T-helper 2 cell (primary cell): ENCODE measurements at places on chromosomes 6 and 20.

DNA sequence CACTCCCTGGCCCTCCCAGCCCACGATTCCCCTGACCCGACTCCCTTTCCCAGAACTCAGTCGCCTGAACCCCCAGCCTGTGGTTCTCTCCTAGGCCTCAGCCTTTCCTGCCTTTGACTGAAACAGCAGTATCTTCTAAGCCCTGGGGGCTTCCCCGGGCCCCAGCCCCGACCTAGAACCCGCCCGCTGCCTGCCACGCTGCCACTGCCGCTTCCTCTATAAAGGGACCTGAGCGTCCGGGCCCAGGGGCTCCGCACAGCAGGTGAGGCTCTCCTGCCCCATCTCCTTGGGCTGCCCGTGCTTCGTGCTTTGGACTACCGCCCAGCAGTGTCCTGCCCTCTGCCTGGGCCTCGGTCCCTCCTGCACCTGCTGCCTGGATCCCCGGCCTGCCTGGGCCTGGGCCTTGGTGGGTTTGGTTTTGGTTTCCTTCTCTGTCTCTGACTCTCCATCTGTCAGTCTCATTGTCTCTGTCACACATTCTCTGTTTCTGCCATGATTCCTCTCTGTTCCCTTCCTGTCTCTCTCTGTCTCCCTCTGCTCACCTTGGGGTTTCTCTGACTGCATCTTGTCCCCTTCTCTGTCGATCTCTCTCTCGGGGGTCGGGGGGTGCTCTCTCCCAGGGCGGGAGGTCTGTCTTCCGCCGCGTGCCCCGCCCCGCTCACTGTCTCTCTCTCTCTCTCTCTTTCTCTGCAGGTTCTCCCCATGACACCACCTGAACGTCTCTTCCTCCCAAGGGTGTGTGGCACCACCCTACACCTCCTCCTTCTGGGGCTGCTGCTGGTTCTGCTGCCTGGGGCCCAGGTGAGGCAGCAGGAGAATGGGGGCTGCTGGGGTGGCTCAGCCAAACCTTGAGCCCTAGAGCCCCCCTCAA lies at the start of gene LTA:
TSS of gene LTA (plus strand) at position 249 of the 871 bp plus-strand sequence. CDS start at position 703, 454 bp downstream.
- DNase-seq = peak; percentile 76

- DNase-seq = no peak
Observed at GRCh38 chr6:24905483-24905882, 30.3 kb downstream of the RIPOR2 start.

GRCh38 chr20:39516964-39517363 lies 554.8 kb downstream of the DHX35 start:
- no peak for DNase-seq

DNA sequence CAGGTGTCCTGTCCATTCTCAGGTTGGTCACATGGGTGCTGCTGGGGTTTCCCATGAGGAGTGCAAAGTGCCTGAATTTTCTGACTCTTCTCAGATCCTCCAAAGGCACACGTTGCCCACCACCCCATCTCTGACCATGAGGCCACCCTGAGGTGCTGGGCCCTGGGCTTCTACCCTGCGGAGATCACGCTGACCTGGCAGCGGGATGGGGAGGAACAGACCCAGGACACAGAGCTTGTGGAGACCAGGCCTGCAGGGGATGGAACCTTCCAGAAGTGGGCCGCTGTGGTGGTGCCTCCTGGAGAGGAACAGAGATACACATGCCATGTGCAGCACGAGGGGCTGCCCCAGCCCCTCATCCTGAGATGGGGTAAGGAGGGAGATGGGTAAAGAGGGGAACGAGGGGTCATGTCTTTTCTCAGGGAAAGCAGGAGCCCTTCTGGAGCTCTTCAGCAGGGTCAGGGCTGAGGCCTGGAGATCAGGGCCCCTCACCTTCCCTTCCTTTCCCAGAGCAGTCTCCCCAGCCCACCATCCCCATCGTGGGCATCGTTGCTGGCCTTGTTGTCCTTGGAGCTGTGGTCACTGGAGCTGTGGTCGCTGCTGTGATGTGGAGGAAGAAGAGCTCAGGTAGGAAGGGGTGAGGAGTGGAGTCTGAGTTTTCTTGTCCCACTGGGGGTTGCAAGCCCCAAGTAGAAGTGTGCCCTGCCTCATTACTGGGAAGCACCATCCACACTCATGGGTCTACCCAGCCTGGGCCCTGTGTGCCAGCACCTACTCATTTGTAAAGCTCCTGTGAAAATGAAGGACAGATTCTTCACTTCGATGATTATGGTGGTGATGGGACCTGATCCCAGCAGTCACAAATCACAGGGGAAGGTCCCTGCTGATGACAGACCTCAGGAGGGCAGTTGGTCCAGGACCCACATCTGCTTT lies 2.0 kb downstream of the HLA-F start:
- DNase-seq = no peak

GRCh38 chr20:16761305-16761829 lies 13.2 kb downstream of the OTOR start:
- peak; percentile 11 for DNase-seq

- no peak for DNase-seq
Observed at GRCh38 chr20:33065785-33066184, 12.1 kb downstream of the BPIFB3 start.

DNA sequence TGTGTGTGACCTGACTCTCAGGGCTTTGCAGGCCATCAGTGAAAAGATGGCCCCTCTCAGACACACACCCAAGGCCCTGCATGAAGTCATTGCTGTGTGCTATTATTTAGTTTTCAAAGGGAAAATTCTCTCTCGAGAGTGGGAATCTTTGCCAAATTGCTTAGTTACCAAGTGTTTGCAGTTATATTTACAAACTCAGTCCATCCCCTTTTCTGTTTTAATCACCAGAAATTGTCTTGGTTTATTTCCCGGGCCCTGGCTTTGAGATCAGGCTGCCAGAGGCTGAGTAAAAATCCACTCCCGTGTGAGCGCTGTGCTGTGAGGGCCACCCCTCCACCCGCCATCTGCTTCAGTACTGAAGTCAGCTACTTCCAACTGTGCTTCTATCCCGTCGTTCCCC lies 163.1 kb downstream of the SOD2 start:
- DNase-seq = no peak

- no peak for DNase-seq
Observed at GRCh38 chr6:41344876-41345275, 9.5 kb downstream of the NCR2 start.
